ENCODE measurements at places on chromosomes 16 and 17.

- peak; percentile 83 for DNase-seq
Observed at GRCh38 chr17:6713130-6713917, at the start of gene SLC13A5. TSS of gene SLC13A5 (minus strand) at chr17:6713369. CDS start at chr17:6713333, 36 bp downstream.

GRCh38 chr17:42135664-42136653, 13.4 kb downstream of the HSPB9 start:
- no peak for DNase-seq

DNA sequence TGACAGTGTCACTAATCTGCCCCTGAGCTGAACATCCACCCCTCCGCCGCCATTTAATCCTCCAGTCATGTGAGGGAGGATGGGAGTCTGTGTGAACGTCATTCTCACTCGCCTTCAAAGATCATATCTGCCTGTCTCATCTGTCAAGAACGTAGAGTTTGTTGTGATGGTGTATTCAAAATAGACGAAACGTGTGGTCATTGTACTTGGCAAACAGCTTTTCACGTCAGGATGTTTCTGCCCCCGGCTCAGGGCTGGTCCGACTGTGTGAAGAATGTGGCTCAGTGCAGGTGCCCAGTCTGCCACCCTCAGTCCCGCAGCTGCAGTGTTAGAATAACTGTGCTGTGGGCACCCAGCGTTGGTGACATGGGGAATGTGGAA, 148.0 kb downstream of the KCNJ12 start:
- peak; percentile 71 for DNase-seq

- DNase-seq = no peak
Observed at GRCh38 chr17:49401971-49402611, 12.6 kb downstream of the PHB1 start.

DNA sequence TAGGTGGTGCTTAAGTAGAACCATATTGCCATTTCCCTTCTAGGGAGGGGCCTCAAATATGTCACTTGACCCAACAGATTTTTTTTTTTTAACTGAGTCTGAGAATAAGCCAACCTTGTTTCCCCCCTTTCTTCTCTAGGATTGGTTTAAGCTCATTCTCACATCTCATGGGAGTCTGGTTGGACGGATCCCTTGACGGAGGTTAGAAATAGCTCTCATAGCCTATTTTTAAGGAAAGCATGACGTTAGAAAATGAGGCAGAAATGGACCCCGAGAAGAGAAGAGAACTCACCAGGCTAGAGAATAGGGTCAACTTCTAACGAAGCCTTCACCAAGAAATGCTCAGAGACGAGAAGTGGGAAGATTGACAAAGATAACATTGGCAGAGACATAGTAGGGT, 95.1 kb upstream of the ZFHX3 start:
- no peak for DNase-seq

- no peak for DNase-seq
Observed at GRCh38 chr16:27410761-27411160, 8.8 kb downstream of the IL21R start.

DNA sequence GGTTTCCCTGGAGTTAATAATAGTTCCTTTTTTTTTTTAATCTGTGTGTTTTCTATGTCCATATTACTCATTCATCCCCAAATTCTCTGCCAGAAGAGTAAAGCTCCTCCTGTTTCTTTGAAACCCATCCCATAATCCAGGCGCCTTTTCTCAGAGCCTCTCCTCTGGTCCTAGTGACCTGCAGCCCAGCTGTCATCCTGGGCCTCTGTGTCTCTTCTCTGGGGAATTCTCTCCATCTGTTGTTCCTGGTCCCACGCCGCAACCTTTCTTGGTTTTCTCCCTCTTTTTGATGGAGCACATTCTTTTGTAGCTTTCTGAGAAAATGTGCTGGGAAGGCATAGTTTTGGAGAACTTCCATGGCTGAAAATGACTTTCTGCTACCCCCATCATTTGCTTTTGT, 10.2 kb downstream of the KATNB1 start:
- peak; percentile 72 for DNase-seq

GRCh38 chr17:75097865-75098264, 10.1 kb downstream of the SLC16A5 start:
- no peak for DNase-seq

- DNase-seq = no peak
Observed at GRCh38 chr17:50182783-50183420, 17.1 kb downstream of the SGCA start.

DNA sequence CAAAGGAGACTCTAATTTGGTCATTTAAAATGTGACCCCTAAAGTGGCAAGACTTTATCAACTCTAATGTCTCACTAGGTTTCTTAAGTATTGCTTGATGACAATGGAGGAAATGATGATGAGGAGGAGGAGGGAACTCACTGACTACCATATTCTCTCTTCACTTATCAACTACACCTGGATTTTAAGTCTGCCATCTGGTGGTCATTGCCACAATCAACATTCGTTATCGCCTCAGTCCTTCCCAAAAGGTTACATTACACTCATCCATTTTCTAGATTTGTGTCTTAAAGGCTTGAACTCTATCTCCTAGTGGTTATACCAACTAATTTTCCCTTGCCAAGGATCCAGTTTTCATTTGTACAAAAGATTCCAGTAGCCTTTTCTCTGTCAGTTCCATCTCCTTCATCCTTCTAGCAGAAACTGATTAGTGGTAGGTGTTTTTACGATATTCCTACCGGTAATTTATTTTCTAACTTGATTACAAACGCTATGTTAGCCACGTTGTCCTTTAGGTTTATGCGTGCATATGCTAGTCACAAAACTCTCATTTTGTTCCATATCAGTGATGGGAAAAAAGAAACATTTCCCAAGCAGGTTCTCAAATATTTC, 114.6 kb upstream of the NOG start:
- DNase-seq = peak; percentile 75

DNA sequence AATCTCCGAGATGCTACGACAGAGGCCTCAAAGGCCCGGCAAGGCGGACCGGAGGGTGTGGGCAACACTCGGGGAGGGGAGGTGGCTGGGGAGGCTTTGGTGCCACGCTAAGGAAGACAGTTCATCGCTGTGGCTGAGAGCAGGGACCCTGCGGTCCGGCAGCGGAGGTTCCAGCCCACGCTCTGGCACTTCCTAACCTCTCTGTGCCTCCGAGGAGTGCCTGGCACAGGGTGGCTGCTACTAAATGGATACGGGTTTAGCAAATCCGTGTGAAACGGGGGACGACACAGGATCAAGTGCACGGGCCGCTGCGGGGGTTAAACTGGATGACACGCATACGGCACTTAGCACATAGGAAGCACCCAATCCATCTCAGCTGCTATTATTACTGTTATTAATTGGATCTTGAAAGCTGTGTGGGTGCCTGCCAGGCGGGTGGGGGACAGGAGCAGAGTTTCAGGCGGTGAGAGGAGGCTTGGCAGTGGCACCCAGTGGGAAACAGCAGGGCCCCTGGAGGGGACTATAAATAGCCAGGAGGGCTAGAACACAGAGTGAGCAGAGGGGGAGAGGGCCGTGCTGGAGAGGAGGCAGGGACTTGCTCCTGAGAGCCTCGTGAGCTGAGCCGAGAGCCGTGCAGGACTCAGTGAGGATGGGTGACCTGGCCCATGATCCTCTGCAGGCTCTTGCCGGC, 45.0 kb downstream of the ABR start:
- peak; percentile 81 for DNase-seq

DNA sequence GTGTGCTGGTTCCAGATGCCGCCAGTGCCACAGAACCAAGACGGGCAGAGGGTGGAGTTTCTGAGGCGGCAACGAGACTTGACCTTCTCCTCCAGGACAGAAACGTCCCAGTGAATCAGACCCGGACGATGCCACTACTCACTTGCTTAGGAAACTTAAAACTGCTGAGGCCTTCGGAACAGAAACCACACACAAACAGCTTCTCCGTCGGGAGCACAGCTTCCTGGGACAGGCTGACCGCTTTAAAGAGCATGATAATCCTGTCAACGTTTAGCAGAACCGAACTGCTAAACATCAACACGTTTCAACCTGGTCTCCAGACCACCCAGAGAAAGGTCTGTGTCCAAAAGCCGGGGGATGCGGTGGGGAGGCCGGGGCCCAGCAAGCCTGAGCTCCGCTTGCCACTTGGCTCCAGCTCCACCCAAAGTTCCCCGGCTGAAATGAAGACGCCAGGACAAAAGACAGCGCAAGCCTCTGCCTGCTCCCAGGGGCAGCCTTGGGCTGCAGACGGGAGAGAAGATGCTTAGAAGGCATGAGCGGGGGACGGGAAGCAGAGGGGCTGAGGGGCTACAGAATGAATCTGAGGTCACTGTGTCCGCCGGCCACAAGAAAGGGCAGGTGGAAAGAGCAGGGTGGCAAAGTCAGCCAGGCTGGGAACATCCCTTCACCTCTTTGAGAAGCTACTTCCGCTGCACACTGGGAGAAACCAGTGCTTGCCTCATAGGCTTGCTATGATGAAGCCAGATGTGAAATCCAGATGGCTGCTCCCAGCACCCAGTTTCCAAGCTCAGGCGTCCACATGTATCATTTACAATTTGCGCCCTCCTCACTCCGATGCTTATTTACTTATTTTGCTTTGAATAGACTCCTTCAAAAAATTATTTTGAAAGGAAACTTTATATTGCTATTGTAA, 69.0 kb downstream of the MRM3 start:
- DNase-seq = no peak

GRCh38 chr16:56525236-56525635, 5.4 kb upstream of the BBS2 start:
- DNase-seq = no peak

GRCh38 chr16:10608687-10609401, 28.4 kb upstream of the EMP2 start:
- no peak for DNase-seq

- no peak for DNase-seq
Observed at GRCh38 chr16:21646721-21647561, 5.5 kb downstream of the IGSF6 start.

DNA sequence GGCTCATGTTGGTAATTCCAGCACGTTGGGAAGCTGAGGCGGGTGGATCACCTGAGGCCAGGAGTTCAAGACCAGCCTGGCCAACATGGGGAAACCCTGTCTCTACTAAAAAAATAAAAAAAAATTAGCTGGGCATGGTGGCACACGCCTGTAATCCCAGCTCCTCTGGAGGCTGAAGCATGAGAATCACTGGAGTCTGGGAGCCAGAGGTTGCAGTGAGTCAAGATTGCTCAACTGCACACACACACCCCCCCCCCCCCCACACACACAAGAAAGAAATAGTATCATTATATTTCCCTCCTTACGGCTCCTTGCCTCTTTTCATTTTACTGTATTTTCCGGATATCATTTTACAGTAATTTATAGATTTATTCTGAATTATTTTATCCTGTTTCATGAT, 963.1 kb upstream of the GOT2 start:
- DNase-seq = no peak

DNA sequence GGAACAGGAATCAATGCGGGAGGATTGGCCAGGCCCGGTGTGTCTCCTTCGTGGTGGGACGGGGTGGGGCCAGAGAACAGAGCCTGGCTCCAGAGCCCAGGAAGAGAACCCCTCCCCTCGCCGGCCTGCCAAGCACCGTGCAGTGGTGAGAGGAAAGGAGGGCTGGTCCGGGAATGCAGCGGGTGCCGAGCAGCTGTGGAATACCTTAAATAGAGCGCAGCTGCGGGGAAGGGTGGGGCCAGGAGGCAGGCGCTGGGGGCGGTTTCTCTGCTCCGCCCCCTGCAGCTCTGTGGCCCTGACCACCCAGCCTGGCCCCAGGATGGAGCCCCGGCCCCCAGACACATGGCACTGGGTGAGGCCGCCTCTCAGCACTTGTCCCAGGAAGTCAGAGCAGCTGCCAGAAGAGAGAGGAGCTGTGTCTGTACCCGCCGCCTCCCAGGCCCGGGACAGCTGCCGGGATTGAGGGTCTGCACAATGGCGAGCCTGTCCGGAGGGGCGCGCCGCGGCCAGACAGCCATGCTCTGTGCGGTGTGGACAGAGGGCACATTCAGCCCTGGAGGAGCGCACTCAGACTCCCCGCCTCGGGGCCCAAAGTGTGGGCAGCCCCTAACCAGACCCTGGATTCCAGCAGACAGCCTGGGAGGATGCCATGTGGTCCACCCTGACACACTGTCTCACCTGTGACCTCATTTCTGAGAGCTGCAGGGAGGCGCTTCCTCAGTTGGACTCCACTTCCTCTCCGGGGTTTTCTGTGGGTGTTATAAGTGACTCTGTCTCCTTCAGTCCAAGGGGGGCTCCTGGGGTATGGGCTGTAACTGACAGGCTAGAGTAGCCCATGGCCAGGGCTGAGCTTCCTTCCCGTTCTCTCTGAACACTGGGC, 268.8 kb downstream of the SEC14L1 start:
- DNase-seq = no peak

GRCh38 chr17:21167303-21167702, 40.5 kb downstream of the DHRS7B start:
- DNase-seq = no peak

- peak; percentile 16 for DNase-seq
Observed at GRCh38 chr17:59844884-59845594, 47.7 kb downstream of the TUBD1 start.

GRCh38 chr16:55700961-55701360, 45.2 kb downstream of the SLC6A2 start:
- DNase-seq = no peak

GRCh38 chr17:69430488-69430887, 16.0 kb downstream of the MAP2K6 start:
- no peak for DNase-seq

GRCh38 chr17:48998587-48999440, 1.6 kb downstream of the IGF2BP1 start:
- peak; percentile 72 for DNase-seq

DNA sequence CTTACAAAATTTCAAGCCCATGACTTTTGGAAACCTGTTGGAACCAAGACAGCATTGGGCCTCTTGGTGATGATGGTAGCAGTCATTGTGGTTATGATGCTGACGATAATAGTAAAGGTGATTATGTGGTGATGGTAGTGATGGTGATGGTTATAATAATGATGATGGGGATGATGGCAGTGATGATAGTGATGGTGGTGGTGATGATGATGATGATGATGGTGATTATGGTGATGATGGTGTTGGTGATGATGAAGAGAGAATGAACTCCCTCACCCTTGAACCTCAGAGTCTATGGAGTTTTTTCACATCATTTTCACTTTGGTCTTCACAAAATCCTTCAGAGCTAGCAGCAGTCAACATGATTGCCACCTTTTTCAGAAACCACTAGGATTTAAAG, 105.3 kb upstream of the ASIC2 start:
- no peak for DNase-seq

- DNase-seq = no peak
Observed at GRCh38 chr16:17357307-17358062, 113.3 kb downstream of the XYLT1 start.
